Thyroid gland (tissue), 4 donors: ENCODE measurements at places on chromosomes 7 and 10.
A peak's percentile ranks its signal among the peaks of the same experiment; 100 is the strongest.

DNA sequence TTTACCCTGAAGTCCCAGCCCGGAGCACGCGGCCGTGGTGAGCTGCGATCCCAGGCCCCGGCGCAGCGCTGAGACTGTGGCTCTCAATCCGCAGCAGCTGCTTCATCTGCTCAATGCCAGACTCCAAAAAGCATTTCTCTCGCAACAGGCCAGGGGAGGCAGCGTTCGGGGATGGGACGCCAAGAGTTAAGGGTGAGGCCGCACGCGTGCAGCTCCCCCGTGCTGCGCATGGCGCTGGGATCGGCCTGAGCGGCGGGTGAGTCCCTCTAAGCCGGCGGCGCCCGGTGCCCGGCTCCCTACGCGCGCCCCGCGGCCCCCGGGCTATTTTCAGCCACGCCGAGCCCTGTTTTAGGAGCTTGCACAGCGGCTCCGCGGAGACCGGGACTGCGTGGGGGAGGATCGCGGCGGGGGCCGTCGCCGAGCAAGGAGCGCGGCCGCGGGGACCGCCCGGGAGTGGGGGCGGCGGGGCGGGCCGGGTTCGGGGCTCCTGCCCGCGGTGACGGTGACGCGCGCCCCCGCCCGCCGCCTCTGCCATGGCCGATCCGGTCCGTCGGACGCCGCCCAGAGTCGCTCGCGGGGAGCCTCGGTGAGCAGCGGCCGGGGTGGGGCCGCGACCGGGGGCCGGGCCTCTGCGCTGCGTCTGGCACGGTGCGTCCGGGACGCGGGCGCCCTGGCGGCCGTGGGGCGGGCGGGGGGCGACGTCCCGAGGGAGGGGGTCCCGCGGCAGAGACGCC is 29.4 kb upstream of the JAKMIP3 start:
- DNase-seq, result peak; percentile 35

DNA sequence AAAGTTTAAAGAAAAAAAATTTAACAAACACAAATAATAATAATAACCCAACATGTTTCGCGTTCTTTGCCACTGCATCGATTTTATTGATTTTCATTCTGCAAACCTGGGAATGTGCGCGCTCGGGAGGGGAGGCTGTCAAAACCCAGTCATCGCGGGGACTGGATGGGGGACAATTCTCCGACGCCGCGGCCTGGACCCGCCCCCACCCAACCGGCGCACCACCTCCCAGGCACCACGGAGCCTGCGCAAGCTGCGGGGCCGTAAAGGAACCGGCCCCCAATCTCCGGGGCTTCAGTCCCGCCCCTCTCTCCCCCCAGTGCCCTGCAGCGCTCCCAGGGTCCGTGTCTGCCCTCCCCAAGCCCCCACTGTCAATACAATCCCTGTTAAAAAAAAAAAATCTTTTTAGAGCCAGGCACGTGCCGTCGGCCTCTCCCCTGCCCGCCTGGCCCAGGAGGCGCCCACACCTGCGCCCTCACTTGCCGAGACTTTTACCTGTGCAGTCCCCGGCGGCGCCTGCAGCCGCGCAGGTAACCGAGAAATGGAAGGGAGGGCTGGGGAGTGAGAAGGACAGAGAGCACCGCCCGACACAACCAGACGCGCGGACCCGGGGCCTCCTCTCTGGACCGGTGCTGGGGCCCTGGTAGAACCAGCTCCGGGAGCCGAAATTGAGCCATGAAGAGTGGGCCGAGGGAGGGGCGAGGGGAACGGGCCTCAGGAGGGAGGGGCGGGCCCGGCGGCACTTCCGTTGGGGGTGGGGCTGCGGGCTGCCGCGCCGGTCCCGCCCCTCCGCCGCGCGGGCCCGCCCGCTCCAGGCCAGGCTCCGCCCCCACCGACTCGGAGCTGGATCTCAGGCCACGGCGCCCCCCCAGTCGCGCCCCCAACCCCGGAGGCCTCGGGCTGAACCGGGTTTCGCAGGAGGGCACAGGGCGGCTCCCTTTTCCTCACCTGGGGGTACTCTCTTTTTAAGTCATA is 7.6 kb upstream of the ZNF503 start:
- DNase-seq, result peak; percentile 87

GRCh38 chr10:61000769-61001730 is 57.1 kb upstream of the RHOBTB1 start:
- peak; percentile 11 for DNase-seq

GRCh38 chr7:86908948-86909347 is 150.5 kb downstream of the ELAPOR2 start:
- DNase-seq, result no peak

DNA sequence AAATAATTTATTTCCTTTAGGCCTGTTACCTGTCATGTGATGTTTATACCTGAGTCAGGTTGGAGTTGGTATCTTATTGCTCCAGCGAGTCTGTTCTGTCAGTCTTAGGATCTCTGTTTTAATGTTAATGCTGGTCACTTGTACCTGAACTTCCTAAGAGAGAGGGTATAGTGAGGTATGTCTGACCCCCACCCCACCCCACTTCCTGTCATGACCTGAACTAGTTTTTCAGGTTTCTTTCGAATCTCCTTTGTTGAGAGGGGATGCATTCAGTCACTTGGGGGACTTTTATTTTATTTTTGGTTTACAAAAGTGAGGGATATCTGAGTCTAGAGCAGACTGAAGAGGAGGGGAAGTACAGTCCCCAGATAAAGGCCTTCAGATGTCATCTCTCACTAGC is 769.0 kb upstream of the COBL start:
- DNase-seq, result no peak

- DNase-seq, result peak; percentile 36
Observed at GRCh38 chr10:117374506-117375359, 507 bp downstream of the PDZD8 start.

GRCh38 chr10:112526139-112526538 is 79.1 kb downstream of the VTI1A start:
- no peak for DNase-seq

DNA sequence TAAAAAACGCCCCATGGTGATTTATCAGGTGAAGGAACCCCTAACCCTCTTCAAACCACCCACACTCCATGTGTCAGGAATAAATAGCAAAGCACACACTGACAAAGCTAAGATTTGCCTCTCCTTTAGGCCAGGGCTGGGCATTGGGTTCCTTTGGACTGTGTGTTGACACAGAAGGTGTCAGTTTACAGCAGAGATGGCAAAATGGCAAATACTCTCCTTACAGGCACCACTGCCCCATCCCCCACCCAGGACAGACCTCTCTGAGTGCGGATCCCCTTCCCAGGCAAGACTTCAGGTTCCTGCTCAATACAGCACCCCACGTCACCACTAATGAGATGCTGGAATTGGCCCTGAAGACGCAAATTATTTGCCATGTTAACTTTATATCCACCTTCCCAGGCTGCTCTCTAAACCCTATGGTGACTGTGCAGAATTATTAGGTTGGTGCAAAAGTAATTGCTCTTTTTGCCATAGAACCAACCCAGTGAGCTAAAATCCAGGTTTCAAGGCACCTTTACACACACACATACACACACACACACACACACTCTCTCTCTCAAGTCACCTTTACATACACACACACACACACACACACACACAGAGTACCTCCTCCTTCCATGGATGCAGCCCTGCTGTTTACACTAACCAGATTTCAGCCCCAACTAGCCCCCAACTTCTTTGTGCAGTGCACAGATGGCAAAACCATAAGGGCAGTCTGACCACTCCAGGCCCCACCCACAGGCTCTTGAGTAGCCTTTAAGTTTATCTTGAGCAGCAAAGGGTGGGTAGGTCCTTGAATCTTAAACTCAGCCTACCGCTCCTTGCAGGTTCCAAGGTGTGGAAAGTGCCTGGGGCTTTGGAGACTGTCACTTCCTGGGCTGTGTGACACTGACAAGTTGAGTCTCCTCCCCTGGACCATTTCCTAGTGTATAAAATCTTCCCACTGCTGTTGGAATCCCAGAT is 4.0 kb upstream of the ZCCHC24 start:
- DNase-seq, result peak; percentile 49

- no peak for DNase-seq
Observed at GRCh38 chr7:55527307-55527706, 45.0 kb downstream of the VOPP1 start.

DNA sequence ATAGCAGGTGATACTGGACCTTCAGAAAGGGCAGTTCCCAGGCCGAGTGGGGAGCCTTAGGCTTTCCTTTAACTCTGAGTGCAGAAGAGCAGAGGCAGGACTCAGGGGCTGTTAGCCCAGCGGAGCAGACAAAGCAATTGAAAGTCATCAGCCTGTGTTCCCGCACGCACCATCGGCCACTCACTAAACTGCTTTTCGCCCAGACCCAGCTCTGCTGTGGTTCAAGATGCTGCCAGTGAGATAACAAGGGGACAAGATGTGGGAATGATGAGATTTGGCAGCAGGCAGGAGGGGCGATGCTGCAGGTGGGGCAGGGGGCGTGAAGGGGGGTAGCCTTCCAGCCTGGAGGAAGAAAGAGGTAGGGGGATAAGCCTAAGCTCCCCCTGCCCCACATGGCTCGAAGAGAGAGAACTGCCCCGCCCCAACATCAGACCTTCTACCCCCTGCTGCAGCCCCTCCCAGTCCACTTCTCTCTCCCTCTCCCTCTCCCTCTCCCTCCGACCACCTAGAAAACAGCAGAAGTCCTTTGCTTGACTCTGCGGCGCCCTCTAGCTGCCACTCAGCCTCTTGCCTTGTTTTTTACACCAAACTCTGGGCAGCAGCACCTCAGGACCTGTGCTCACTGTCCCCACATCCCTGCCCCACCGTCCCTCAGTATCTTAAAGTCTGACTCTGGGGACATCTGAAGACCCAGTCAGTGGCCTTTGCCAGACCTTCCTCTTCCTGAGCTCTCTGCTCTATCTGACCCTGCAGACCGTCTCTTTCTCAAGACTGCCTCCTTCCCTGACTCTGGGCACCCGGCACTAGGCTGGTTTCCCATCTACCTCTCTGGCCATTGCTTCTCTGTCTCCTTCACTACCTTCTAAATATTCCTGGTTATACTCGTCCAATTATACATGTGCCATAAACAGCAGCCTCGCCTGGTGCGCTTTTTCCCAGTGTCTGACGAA is 110.5 kb downstream of the C10orf105 start:
- peak; percentile 82 for DNase-seq

GRCh38 chr10:29827512-29827911 is 192.7 kb upstream of the SVIL start:
- DNase-seq, result no peak

- no peak for DNase-seq
Observed at GRCh38 chr10:101867931-101868330, 24.3 kb upstream of the KCNIP2 start.

DNA sequence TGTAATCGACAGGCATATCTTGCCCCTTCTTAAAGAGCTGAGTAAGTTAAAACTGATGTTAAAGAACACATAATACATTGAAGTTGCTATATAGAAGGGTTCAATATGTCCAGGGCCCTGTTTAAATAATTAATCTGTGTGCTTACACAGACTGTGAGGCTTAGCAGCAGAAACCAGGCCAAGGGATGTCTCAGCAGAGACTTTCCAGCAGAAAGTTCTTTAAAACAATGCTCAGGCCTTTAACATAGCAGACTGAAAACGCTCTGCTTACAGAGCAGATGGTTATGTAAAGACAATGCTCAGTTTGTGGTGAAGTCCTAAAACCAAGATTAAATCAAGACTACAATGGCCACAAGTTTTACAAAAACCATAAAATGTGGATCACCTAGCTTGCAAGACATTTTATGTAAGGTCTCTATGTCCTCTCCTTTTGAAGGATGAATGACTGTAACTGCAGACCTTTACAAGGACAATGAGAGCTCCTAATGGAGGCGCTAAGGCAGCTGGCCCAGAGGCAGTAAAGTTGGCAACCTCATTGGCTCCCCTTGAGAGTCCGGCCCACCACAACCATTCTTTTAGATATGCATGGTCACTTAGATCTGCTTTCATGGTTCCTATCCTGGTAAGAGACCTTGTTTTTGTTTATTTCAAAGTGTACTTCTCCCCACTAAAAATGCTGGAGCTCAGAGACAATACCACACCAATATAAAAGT is 56.3 kb downstream of the FZD1 start:
- no peak for DNase-seq
